CD8-positive, alpha-beta memory T cell (primary cell): ENCODE measurements at places on chromosomes 12 and 14. TPM values are rescaled to one million over a fixed set of nuclear protein-coding genes. Genes with fewer than 3 reads are reported as not detected.

DNA sequence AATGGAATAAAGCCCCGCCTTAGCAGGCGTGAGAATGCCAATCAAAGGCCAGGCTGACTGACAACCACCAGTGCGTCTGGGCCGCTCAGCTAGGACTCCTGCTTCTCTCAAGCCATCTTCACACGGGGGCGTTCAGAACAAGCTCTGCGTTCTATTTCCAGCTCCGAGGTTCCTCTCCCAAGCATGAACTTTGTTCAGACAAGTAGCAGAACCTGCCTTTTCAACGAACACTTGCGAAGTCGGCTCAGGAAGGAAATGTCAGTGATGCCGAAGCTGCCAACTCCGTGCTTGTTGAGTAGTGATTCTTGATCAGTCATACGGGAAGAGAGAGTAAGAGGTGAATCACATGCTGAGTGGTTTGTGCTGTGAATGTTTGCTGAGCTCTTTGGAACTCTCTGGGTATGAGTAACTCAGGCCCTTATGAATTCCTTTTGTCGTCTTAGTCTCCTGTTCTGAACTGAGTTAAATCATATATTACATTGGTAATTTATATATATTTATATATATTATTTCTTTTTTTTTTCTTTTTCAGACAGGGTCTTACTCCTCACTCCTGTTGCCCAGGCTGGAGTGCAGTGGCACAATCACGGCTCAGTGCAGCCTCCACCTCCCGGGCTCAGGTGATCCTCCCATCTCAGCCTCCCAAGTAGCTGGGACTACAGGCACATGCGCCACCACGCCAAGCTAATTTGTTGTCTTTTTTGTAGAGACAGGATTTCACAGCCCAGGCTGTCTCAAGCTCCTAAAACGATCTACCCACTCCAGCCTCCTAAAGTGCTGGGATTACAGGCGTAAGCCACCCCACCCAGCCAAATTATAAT is 29.4 kb upstream of the BCL7A start:
- no peaks in the 10 kb centered on the region for H3K27me3 ChIP-seq

DNA sequence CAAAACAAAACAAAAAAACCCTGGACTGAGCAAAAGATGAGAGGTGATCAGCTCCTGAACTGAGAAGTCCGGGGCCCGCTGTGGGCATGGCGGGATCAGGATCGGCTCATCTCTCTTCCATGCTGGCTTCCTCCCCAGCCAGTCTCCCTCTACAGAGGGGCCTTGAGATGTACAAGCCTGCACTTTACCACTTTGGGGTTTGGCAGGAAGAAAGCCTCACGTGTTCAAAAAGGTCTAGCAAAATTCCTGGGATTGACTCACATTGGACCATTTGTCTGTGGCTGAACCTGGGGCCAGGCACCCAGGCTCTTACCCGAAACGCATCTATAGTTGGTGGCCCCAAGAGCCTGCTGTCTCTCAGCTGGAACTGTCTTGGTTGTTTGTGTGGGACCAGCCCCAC is 89.0 kb downstream of the SLC24A4 start:
- no peaks in the 10 kb centered on the region for H3K36me3 ChIP-seq
- H3K4me3 ChIP-seq, result no peak overlapping the region
- H3K4me1 ChIP-seq, result no peaks in the 10 kb centered on the region
- no peak for DNase-seq
- H3K27me3 ChIP-seq, result no peaks in the 10 kb centered on the region

DNA sequence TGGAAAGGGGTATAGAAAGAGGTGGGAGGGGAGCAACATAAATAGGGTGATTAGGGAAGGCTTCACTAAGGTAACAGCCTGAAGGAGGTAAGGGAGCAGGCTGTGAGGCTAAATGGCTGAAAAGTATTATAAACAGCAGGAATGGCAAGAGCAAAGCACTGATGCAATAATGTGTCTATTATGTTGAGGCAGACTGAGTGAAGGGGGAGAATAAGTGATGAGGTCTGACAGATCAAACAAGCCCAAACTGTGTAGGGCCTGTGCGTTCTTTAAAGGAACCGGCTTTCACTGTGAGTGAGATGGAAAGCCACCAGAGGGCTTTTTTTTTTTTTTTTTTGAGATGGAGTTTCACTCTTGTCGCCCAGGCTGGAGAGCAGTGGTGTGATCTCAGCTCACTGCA is 6.7 kb upstream of the VCPKMT start:
- H3K36me3 ChIP-seq, result peaks cover 4% of the 10 kb centered on the region
- no peak overlapping the region for H3K4me3 ChIP-seq
- H3K4me1 ChIP-seq, result no peaks in the 10 kb centered on the region
- H3K27me3 ChIP-seq, result no peaks in the 10 kb centered on the region
- no peak for DNase-seq

GRCh38 chr14:68670359-68670715 is 122.5 kb downstream of the ZFP36L1 start:
- no peak overlapping the region for H3K27ac ChIP-seq
- H3K36me3 ChIP-seq, result no peaks in the 10 kb centered on the region
- H3K27me3 ChIP-seq, result no peaks in the 10 kb centered on the region
- peaks cover 6% of the 10 kb centered on the region for H3K4me1 ChIP-seq
- no peak overlapping the region for H3K4me3 ChIP-seq

DNA sequence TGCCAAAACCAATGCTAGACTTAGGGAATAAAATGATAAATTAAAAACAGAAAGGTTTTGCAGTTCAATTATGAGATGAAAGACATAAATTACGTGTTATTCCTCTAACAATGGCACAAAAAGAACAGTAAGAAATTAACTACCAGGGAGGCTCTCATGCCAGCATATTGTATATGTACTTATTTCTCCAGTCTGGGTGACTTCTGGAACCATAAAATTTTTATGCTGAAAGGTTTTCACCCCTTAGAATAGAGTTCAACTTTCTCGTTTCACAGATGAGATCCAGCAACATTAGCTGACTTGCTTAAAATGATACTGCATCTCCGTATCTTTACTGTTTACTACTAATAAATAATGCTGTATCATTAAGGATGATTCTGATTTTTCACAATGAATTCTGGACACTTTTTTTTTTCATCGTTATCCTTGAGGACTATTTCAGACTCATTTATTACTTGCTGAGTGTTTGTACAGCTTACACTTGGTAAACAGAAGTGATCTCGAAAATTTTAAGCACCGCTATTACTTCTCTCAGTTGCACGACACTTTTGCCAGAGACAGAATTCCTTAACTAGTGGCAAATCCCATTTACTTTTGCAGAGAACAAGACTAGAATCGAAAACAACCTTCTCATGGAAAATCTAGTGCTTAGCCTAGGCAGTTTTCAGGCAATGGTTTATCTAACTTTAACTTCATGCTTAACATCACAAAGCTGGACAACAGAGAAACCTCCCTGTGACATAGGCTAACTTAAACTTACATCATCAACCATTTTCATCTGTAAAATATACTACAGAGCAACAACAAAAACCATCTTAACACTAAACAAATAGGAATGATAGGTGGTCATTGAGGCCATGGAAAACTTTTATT is 2.7 kb downstream of the RSRC2 start:
- H3K4me1 ChIP-seq, result peaks cover 52% of the 10 kb centered on the region
- H3K36me3 ChIP-seq, result peaks cover 20% of the 10 kb centered on the region
- no peak for DNase-seq
- peak overlapping the region; percentile 13 for H3K27ac ChIP-seq

The GYS2 gene
- not detected for total RNA-seq

- H3K36me3 ChIP-seq, result no peaks in the 10 kb centered on the region
- H3K27ac ChIP-seq, result peak overlapping the region; percentile 68
- DNase-seq, result no peak
- H3K4me1 ChIP-seq, result peaks cover 7% of the 10 kb centered on the region
- H3K4me3 ChIP-seq, result no peak overlapping the region
Measured at GRCh38 chr12:53045696-53046045, 4.2 kb upstream of the TNS2 start.

DNA sequence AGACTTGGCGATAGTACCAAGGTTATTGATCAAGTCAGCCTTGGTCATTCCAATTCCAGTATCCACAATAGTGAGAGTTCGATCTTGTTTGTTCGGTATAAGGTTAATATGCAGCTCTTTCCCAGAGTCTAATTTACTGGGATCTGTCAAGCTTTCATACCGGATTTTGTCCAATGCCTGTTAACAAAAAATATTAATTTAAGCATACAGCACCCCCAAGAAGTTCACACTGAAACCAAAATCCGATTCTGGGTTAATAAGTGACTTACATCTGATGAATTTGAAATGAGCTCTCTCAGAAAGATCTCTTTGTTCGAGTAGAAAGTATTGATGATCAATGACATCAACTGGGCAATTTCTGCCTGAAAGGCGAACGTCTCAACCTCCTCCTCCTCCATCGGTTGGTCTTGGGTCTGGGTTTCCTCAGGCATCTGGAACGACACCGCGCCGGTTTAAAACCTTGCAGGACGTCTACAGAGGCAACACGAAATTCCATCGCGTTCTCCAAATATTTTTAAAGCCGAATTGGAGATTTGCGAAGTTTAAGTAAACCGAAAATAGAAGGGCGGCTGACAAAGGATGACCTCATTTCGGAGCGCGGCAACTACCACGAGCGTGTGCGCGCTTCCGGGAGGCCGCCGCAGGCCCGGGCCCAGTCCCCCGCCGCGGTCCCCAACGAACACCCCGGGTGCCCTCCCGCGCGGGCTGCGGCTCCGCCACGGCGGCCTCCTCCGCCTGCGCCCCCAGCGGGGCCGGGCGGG is 716 bp downstream of the HSP90AA1 start:
- H3K4me1 ChIP-seq, result peaks cover 57% of the 10 kb centered on the region
- H3K36me3 ChIP-seq, result peaks cover 45% of the 10 kb centered on the region
- DNase-seq, result peak; percentile 60
- peak overlapping the region; percentile 90 for H3K4me3 ChIP-seq
- peak overlapping the region; percentile 95 for H3K27ac ChIP-seq
- H3K27me3 ChIP-seq, result no peaks in the 10 kb centered on the region

DNA sequence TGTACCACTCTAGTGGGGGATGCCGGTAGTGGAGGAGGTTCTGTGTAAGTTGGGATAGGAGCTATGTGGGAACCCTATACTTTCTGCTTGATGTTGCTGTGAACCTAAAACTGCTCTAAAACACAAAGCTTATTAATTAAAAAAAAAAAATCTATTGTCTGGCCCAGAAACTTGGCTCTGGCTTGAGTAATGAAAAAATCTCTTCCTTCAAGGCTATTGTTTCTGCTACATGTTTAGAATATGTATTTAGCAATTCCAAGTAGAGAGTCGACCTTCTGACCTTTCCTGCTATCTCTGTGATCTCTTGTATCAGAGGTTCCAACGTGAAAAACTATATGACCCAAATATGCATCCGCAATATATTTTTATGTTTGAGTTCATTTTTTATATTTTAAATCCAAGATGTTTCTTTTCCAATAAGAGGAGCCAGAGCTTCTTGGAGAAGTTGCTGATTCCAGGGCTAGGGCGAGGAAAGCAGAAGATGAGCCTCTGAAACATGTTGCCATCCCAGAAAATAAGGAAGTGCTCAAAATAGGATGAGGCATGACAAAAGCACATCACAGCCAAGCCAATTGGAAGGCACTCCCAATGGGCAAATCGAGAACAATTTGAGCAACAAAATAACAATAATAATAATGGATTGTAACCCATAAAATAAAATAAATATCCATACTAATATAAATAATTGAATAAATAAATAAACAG is 184.6 kb upstream of the TMEM260 start:
- no peak for DNase-seq
- H3K27me3 ChIP-seq, result no peaks in the 10 kb centered on the region
- H3K36me3 ChIP-seq, result no peaks in the 10 kb centered on the region
- no peak overlapping the region for H3K27ac ChIP-seq
